Heart right ventricle (tissue), 16 donors: ENCODE measurements at places on chromosomes 7 and 10.

- no peak for DNase-seq
Measured at GRCh38 chr7:146290746-146291145, 174.1 kb downstream of the CNTNAP2 start.

DNA sequence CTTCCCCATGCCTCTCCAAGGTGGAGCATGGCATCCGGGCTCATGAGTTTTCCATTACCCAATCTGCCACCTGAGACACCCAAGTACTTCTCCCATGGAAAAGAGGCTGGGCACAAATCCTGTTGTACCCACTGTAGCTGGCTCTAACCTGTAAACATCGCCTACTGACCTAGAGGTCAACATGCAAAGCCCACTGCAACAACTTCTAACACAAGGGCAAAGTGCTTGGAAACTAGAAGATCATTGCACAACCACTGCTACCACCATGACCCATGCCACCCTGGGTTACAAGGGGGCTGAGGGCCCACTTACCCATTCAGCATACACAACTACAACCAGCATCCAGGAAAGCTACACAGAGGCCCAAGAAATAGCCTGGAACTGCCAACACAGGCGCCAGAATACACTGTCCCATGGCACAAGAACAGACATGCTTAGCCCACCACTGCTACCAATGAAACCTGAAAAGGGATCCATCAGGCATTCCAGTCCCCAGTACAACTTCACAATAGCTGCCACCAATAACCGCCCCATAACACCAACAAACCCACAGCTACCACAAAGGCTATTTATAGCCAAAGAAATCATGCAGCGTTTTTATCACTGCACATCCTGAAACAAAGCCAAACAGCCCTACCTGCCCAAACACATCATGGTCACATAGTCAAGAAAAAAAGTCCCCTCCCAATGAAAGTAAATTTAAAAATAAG, 63.4 kb downstream of the RNF32 start:
- no peak for DNase-seq

DNA sequence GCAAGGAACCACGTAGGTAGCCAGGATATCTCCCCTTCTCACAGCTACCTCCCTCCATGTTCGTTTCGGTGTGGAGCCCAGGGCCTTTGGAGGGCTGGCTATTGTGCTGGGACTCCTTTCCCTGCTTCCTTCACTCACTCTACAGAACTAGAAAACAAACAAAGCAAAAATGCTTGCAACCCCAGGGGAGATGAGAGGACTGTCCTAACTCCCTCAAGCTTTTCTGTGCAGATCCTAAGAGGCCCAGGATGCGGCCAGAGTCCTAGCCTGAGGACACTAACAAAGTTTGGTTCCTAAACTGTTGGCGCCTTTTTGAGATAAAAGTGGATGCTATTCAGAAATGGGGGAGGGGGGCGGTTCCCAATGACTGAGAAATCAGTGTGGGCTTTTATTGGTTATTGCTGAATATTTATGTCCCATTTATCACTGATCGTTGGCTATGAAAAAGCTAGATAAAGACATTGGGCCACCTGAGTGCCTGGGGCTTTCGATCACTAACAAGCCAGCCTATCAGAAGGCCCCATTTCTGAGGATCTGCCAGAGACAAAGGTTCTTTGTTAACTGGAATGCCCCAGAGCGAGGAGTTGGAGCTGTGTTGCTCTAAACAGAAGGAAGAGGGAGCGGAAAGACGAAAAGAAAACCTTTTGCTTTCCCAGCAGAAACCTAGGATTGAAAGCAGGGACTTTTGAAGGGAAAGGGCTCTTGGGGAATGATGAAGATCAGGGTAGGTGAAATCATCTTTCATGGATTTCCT, 95.2 kb upstream of the EGR2 start:
- no peak for DNase-seq

DNA sequence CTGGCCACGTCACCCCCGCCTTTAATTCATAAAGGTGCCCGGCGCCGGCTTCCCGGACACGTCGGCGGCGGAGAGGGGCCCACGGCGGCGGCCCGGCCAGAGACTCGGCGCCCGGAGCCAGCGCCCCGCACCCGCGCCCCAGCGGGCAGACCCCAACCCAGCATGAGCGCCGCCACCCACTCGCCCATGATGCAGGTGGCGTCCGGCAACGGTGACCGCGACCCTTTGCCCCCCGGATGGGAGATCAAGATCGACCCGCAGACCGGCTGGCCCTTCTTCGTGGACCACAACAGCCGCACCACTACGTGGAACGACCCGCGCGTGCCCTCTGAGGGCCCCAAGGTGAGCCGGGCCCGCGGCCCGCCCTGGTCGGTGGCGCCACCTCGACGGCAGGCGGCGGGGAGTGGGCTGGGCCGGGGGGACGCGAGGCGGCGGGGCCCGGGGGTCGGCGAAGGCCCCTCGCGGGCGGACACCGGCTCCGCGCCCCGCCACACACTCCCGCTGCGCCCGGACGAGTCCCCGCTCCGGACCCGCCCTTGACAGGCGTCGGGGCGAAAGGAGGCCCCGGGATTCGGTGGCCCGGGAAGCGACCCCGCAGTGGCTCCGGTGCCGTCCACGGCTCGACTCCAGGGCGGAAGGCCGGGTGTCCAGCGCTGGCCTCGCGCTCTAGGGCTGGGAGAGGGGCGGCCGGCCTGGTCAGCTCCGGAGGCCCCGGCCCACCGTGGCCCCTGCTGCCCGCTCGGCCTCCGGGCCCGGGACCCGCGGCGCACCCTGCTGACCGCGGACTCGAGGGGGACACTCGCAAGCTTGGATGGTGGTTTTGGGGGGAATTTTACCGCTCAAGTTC, 557 bp downstream of the BAG3 start:
- DNase-seq: peak; percentile 27

DNA sequence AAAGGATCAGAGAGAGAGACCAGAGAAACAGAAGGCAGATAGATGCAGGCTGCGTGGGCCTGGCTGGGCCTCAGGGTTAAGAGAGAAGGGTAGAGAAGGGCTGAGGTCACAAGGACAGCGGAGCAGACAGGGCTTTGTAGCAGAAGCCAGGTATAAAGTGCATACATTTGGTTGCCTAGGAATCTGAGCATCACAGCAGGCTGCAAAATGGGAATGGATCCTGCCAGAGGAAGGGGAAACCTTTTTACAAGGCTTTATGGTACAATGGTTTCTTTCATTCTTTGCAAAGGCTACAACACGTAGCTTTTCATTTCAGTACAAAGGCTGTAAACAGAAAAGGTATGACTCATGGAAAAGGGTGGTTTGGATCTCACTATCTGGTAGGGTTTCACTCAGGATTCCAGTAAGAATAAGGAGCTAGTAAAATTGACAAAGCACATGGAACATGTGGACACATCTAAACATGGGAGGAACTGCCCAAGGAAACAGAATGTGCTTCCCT, 275.1 kb downstream of the DOCK4 start:
- no peak for DNase-seq

DNA sequence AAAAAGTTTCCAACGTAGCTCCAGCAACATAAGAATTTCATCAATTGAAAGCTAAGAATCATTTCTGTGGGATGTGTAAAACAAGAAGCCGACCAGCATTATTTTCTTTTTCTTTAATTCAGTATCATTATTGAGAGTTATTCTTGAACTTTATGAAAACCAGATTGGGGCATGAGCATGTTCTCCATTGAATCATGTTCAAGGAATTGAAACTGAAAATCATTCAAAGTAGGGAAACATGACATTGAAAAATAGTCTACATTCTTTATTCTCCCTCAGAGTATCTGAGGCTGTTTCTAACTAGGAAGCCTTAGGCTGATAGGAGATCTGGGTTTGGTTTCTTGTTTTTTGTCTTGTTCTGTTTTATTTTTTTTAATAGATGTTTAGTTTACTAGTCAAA, 253.7 kb downstream of the DYNC1I1 start:
- no peak for DNase-seq

- DNase-seq: peak; percentile 23
Measured at GRCh38 chr10:92811986-92812385, 36.3 kb upstream of the EXOC6 start.

- peak; percentile 53 for DNase-seq
Measured at GRCh38 chr7:44615149-44615611, 8.8 kb downstream of the OGDH start.

DNA sequence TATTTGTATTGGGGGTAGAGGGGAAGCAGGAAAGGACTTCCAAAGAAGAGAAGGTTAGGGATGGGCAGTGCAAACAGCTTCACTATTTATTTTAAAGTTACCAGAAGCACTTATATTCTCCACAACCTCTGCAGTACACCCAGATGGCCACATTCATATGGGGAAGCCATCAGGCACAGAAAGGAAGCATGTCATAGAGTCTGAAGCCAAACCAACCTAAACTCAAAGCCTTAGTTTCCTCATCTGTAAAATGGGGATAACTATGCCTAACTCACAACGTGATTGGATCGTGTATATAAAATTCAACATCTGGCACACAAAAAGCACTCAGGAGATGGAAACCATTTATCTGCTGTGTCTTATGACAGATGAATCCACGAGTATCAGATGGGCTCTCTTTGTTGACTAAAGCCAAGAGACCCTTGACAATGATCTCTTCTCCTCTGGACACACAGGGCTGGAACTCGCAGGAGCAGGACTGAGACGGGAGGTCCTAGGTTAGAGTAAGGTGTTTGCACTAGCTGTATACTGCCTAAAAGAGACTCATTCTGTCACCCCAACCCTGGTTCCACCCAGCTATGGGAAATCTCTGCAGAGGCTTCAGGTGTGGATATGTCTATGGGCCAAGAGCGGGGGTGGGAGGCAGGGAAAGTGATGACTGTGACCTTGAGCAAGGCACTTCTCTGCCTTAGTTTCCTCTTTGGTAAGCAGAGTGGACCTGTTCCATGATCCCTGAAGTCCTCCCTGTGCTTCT, 1.8 kb downstream of the KIAA1549 start:
- no peak for DNase-seq

- DNase-seq: no peak
Measured at GRCh38 chr10:121772884-121773283, 154.9 kb downstream of the ATE1 start.

DNA sequence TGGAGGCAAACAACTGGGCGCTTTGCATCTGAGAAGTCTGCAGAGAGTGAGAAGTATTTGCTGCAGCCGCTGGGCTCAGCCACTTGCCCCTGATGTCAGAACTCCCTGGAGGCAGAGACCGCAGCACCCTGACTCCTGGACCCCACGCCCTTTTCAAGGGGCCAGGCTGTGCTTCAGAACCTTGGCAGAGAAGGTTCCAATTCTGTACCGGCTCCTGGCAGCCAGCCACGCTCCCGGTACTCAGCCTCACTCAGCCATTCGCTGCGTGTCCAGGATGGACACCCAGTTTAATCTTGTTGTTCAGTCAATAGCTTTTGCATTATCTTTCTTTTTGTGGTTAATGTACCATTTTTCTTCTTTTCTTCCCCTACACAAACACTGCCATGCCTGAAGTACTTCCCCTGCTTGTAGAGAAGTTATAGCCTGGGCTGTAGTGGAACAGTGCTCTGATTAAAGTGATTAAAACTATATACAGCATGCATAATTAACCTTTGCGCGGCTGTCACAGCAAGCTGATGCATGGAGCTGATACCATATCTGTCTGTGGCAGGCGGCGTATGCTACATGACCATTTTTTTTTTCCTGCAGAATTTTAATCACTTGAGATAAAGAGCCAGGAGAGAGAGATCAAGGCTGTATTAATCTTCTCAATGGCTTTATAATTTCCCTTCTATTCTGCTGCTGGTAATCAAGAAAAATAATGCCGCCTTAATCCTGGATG, 578.5 kb downstream of the SDK1 start:
- DNase-seq: peak; percentile 38

GRCh38 chr10:48626447-48626846, 21.6 kb upstream of the ARHGAP22 start:
- no peak for DNase-seq

GRCh38 chr10:581776-582330, 107.6 kb downstream of the DIP2C start:
- no peak for DNase-seq

DNA sequence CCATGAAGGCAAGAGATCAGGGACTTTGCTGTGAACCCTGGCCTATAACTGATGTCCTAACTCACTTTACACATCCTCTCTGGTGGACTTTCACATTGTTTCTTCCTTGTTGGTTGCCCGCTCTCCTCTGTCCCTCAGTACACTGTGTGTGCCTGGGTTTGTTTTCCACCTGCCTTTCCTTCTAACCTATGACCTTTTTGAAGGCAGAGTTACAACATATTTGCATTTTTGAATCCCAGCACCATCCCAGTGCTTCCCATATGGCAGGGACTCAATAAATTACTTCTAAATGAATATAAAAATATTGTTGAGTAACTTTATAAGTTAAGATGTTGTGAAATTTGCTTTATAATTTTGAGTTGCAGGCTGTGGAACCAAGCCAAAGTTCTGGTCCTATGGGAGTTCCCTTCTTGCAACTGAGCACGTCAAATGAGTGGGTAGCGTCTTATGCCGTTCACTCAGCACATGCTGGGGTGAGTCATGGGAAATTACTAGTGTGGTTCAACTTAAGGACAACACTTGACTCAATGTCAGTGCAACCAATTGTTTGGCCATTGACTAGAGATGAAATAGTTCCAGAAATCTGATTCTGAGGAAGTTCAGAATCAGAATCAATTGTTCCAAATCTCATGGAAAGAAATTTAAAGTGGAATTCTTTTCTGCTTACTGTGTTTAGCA, 250.9 kb downstream of the TWIST1 start:
- DNase-seq: no peak

DNA sequence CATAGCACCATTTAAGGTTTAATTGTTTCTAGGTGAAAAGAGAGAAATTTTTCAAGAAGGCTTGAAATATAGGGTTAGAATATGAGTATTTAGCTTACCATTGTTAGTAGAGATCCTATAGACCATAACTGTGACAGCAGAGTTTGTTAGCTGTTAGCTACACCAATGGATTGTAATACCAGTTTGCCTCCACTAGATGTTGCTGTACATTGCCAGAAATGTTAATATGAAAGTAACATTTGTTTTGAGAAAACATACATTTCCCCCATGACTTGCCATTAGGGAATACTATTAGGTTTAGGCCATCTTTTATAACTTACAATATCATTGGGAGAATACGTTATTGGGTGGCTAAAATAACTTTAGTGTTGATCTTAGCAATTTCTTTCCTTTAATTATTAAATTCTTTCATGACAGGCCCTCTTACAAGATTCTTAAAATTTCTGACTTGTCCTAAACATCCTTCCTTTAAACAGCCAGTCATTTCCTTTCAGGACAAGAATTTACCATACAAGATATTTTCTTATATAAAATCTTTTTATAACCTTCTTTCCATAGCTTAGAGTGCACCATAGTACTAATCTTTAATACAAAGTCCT, 39.5 kb downstream of the ZNF117 start:
- no peak for DNase-seq
